A549 treated with Hydrocortisone at 1 μM for 4 hours (cell line): ENCODE measurements at places on chromosomes 5 and 9. TPM values are rescaled to one million over a fixed set of nuclear protein-coding genes. Genes with fewer than 3 reads are reported as not detected.

CDX1 gene
- total RNA-seq: not detected in 5 replicates

DMRT3 gene
- not detected in 5 replicates for total RNA-seq

C8G gene
- 0.62 to 1.7 TPM (median 1.2 TPM) in 5 replicates for total RNA-seq

NRARP gene
- total RNA-seq: 2.5 to 5.1 TPM (median 3.9 TPM) in 5 replicates

NXNL2 gene
- total RNA-seq: 0.44 to 1.2 TPM (median 0.74 TPM) in 5 replicates

GABRA1 gene
- not detected in 5 replicates for total RNA-seq
